NCI-H524 (cell line): ENCODE measurements at places on chromosomes 5 and 9.

DNA sequence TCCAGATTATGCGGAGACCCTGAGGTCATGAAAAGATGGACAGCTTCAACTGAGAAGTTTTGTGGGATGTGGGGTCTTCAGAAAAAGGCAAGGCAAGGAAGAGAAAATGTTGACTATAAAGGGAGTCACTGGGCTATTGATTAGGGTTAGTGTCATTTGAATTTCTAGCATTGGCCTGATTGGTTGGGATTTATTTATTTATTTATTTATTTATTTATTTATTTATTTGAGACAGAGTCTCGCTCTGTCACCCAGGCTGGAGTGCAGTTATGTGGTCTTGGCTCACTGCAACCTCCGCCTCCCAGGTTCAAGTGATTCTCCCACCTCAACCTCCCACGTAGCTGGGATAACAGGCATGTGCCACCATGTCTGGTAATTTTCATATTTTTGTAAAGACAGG lies 279.7 kb downstream of the NTRK2 start:
- DNase-seq: no peak

DNA sequence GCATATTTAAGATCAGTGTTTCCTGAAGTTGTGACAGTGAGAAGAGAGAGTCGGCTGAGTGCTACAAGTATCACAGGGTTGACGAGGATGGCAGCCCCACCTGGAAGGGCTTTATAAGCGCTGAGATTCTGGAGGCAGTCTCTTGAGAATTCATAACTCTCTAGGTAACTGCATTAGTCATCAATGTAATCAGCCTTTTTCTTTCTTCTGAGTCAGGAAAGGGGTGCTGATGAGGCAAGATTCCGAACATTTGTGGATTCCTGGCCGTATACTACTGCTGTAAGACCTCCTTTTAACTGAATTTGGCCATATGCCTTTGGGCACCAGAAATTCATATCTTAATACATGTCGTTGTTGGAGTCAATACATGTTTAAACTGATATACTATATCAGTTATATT lies 6.6 kb upstream of the RNF20 start:
- no peak for DNase-seq

GRCh38 chr5:111079846-111080245 lies 8.3 kb downstream of the TSLP start:
- no peak for DNase-seq

GRCh38 chr9:135229701-135230385 lies 142.4 kb downstream of the OLFM1 start:
- no peak for DNase-seq

- no peak for DNase-seq
These were observed 1381.5 kb upstream of the WWC1 start for GRCh38 chr5:166909926-166910325.

- no peak for DNase-seq
These were observed 151.6 kb upstream of the SLC30A5 start for GRCh38 chr5:68942169-68942568.

DNA sequence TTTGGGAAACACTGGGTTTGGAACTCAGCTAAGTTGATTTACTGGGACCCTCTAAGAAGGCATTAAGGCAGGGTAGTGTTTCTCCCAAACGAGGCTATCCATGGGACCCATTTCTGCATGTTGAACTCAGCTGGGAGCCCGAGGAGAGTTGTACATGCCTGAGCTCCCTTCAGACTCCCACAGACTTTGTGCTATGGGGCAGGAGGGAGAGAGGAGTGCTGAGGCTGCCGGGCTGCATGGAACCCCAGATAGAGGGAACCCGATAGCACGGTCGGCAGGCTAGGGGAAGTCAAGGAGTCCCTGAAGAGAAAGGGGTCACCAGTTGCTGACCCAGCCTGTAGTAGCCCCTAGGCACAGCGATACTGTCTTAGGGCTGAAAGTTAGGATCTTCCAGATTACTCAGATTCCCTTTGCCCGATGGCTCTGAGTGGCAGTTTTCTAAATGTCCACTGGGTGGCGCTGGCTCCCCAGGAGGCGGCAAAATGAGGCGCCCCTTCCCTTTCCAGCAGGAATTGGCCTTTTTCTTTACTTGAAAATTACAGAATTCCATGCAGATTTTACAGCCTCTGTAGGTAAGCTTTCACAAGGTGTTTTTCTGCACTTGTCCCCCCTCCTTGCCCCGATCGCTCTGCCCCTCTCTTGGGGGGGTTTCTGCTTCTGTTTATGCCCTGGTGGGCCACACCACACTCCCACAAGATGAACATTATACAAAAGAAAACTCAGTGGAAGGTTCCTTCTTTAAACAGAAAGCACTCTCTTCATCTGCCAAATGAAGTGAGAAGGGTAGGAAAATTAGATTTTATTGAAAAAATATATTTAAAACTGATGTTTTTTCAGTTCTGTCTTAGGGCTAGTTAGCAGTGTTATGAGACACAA lies 17.8 kb downstream of the NANS start:
- DNase-seq: peak; percentile 69

DNA sequence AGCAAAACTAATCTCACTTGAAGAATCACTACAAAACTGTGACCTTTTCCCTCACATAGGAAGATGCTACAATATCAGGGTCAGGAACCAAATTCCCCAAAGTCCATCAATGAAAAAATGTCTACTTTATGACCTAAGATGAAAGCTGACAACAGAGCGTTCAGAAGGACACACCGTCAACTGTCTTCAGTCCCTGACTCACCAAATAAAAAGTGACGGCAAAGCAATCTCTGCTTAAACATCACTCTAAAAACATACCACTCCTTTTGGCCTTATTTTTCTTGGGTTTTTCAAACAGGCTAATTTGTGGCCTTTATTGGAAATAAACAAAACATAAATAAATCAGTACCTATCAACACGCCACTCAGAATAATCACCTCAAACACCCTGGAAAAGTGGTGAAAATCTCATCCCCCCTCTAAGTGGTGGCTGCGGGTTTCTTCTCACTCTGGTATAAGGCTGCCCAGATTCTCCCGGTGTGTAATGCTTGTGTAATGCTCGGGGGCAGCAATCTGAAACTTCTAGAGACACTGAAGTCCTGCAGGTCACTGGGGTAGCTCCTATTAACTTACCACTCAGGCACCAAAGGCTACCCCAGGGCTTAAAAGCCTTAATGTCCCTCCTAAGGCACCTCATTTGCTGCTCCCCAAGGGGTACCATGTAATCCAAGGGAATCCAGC lies 29.5 kb downstream of the SEMA4D start:
- no peak for DNase-seq

DNA sequence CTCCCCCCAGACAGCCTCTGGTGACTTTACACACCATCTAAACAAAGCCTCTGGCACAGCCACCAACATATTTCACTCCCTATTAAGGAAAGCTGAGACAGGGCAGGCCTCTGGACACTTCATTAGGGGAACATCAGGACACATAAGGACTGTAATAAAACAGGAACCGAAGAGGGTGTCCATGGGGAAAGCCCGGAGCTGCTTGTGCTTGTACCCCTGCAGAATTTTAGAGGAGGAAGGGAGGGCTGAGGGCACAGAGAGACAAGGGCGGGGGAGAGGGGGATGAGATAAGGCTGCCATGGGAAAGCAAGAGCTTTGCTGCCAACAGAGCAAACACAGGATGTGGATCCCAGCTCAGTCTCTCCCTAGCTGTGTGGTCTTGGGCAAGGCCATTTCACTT lies 138.4 kb downstream of the ASTN2 start:
- no peak for DNase-seq

DNA sequence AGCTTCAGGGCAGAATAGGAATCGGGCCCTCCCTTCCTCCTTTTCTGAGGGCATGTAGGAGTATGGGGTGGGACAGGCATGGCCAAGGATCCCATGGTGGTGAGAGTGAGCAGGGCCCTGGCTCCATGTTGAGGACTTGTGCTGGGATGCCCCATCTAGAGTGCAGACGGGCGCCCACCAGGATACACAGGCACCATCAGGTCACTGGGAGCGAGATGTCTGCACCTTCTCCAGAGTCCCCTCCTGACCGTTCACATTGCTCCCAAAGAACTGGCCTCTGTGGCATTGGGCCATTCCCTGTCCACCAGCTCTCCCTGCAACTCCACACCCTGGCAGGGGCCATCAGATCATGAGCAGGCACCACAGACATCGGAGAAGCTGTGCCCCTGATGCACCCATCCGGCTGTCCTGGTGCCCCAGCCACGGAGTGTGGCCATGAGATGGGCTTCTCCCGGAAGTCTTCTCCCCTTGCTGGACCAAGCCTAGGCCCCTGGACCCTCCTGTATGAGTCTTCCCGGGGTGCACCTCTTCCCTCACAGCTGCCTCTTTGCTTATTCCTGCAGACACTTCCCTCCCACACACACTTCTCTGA lies 195.0 kb downstream of the IRX2 start:
- DNase-seq: no peak

DNA sequence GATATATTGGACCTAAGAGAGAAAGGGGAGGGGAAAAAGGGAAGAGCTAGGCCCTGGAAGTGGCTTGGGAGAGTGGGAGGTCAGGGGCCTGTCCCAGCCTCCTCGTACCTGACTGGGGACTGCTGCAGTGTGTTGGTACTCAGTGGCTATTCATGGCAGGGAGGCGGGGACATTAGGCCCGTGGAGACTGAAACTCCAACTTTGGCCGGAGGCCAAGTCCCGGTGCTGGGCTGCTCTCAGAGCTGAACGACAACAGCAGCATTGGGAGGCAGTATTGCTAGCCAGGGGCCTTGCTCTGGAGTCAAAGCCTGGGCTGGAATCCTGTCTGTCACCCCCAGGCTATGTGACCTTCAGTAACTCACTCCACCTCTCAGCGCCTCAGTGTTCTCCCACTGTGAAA lies 37.8 kb downstream of the NEURL1B start:
- DNase-seq: no peak

DNA sequence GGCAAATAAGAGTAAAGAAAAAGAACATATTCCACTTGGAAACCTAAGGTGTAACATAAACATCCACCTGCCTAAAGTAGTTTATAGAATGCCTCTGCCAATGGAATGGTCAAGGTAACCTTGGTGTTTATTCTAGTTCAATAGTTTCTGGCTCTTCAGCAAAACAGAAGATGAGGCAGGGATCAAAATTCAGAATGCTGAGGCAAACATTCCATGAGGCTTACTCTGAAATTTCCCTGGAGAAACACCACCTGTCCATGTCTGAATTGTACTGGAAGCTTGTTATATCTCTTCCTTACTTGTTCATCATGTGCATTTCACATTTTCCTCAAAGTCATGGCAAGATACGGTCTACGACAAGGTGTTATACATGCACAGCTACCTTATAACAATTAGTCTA lies 1862.4 kb upstream of the ACO1 start:
- no peak for DNase-seq

- no peak for DNase-seq
These were observed 182.7 kb downstream of the SPATA31D1 start for GRCh38 chr9:82171271-82171670.

GRCh38 chr5:71681296-71681695 lies 37.8 kb upstream of the CARTPT start:
- DNase-seq: no peak

DNA sequence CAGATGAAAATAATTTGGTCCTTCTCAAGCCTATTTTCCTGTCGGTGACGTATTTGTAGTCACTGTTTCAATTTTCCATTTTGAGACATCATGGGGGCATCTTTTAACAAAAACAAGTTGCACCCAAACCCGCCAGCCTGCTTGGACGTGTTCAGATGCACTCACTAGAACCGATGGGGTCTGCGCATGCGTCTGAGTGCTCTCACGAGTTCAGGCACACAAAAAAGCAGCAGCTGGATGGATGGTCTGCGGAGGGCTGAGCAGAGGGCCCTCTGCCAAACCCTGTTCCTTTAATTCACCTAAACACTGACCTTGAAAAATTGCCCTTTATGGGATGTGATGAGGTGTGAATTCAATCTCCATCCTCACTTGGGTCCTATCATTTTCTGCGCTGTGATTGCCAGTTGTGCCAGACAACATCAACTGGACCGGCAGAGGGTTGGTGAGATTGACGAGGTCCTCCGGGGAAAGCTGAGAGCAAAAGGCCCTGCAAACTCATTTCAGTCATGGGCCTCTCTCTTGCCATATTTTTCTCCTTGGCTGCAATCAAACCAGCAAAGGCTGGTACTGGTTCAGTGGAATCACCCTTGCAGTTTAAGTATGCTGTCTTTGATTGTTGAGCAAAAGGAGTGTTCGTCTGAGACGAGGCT lies 251.9 kb downstream of the NFIB start:
- no peak for DNase-seq

DNA sequence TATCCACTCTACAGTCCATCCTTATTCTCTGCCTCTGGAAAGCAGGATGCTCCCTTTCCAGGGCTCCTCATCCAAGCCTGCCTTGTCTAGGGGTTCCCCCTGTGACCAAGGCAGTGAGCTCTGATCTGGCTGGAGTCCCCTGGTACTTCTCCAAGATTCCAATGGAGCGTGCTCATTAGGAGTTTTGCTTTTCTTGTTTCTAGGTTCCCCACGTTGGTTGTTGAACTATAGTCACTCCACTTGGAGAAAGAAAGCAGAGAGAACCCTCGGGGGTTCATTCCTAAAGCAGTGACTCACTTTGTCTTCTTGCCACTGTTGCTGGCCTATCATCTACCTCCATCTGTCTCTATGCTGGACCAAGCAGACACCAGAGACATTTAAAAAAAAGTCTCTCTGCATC lies 192.6 kb downstream of the TLE4 start:
- DNase-seq: no peak

- no peak for DNase-seq
These were observed 392.4 kb downstream of the NTRK2 start for GRCh38 chr9:85061969-85062368.

GRCh38 chr5:5340206-5340729 lies 82.2 kb upstream of the ICE1 start:
- DNase-seq: no peak

- DNase-seq: no peak
These were observed 383.9 kb downstream of the TLR4 start for GRCh38 chr9:118088090-118088489.

GRCh38 chr9:132372177-132373095 lies 17.6 kb upstream of the SETX start:
- DNase-seq: no peak

DNA sequence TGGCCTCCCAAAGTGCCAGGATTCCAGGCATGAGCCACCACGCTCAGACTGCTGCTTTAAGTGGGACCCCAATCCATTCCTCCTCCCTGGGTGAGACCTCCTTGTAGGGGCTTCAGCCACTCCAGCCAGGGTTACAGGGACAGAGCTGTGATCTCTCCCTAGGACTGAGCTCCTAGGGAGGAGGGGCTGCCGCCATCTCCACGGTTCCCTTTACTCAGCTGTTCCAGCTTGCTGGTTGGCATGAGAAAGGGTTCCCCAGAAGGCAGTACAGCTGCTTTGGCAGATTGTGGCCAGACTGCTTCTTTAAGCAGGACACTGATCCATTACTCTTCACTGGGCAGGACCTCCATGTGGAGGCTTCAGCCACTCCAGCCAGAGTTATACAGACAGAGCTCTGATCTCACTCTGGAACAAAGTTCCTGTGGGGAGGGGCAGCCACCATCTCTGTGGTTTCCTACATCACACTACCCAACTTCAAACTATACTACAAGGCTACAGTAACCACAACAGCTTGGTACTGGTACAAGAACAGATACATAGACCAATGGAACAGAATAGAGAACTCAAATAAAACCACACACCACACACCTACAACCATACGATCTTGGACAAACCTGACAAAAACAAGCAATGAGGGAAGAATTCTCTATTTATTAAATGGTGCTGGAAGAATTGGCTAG lies 7.2 kb downstream of the INSL6 start:
- DNase-seq: no peak

- no peak for DNase-seq
These were observed 167.8 kb downstream of the PAM start for GRCh38 chr5:102922799-102923477.

GRCh38 chr9:9901624-9902023 lies 711.2 kb downstream of the PTPRD start:
- DNase-seq: no peak

GRCh38 chr5:103101079-103101750 lies 18.7 kb downstream of the GIN1 start:
- DNase-seq: no peak
